ENCODE measurements at places on chromosomes 12 and 14.

DNA sequence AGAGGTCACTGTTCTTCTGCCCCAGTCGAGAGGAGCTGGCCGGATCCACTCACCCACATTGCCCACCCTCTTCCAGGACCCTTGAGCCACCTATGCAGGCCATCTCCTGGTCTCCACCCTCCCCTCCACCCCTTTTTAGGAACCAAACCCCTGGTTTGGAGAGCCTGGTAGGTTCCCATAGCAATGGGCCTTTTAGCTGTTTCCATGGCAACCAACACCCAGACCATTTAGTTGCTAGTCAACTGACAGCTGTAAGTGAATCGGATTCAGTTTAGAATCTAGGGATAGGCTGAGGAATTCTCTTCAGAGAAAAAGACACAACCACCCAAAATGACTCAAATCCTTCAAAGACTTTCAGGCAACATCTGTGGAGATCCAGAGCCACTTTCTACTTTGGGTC is 16.5 kb downstream of the NPC2 start:
- peak; percentile 42 for DNase-seq

DNA sequence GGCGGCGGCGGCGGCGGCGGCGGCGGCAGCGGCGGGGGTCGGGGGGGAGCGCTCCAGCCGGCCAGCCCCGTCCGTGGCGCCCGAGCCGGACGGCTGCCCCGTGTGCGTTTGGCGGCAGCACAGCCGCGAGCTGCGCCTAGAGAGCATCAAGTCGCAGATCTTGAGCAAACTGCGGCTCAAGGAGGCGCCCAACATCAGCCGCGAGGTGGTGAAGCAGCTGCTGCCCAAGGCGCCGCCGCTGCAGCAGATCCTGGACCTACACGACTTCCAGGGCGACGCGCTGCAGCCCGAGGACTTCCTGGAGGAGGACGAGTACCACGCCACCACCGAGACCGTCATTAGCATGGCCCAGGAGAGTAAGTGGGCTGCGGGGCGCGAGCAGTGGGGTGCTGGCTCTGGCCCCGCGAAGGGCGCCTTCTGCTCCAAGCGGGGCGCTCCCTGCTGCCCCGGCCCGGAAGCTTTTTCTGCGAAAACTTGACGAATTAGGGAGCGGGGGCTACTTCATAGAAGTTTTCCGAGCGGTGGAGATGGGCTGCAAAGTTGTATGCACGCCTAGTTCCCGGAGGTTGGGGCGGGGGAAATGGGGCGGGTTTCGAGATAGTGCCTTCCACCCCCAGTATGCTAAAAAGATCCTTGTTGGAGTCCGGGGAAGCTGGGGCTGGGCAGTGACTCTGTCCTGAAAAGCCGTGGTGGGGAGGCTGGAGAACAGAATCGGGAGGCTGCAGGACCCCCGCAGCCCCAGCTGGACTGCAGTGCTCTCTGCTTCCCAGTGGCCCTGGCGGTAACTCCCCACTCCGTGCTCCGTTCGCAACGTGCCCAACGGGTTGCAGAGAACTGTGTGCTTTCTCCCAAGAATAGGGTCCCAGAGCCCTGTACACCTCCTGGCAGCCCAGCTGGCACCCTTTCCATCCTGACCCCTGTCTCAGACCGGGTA is 751 bp downstream of the GDF11 start:
- DNase-seq, result peak; percentile 57

DNA sequence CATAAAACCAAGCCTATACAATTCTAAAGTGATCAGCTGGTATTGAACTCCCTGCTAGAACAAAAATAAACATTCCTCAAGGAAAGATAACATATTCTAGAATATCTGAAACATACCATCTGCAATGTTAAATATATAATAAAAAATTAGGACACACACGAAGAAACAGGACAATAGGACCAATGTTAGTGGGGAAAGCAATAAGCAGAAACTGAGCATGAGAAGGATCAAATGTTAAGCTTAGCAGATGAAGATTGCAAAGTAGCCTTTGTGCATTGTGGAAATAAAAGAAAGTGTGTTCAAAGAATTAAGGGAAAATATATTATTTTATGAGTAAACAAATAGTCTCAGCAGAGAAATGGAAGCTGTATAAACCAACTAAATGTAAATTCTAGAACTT is 180.8 kb downstream of the EPS8 start:
- no peak for DNase-seq

DNA sequence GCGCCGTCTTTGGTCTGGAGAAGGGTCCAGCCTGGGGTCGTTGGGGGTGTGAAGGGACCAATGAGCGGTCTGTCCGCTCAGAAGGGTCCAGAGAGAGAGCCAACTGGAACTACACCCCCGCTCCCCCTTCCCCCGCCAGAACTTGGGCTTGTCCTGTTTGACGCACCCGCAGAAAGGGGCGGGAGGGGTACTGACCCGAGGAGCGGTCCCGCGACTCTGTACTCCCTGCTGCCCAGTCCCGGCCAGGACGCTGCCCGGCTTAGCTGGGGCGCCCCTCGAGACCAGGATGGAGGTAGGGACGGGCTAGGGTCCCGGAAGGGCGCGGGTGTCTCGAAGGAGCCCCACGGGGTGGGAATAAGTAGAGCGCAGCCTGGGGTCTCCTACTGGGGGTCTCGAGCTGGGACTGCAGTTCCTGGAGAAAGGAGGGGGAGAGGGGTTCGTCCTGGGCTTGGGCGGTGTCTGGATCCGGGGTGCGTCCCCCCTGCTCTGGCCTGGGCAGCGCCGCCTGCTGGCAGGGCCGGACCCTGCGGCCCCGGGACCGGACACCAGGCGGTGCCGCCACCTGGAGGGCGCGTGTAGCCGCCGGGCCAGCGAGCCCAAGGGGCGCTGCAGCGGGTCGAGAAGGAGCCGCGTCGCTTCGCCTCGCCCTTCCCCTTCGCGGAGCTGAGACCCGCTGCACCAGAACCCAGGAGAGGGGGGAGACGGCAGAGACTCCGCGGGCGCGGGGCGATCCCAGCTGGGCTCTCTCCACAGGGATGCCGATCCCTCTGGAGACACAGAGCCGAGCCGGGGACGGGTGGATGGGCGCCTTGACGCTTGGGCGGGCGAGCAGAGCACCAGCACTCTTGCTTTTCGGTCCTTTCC is 3.8 kb upstream of the CACNB3 start:
- DNase-seq, result peak; percentile 73

DNA sequence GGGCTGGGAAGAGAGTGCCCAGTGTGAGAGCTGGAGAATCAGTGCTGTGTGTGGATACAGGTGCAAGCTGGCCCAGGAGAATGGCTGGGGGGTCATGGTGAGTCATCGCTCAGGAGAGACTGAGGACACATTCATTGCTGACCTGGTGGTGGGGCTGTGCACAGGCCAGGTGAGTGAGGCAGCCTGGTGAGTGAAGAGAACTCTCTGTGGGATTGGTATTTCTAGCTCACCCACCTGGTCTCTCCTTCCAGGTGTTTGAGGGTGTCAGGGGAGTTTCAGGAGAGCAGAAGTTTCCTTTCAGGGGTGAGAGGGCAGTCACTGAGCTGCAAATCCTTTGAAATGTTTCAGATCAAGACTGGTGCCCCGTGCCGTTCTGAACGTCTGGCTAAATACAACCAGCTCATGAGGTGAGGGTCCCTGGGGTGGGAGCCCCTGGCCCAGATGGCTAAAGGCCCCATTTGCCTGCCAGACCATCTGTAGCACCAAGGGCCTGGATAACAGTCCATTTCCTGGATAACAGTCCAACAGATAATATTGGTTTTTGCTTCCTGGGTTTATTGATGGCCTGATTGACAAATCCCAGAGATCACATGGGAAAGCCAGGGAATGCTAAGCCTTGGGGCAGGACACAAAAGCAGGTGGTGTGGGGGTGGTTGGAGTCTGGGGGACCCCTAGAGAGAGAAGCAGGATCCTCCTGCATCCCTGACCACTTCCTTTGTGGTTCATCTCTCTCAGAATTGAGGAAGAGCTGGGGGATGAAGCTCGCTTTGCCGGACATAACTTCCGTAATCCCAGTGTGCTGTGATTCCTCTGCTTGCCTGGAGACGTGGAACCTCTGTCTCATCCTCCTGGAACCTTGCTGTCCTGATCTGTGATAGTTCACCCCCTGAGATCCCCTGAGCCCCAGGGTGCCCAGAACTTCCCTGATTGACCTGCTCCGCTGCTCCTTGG is 5.5 kb upstream of the ATN1 start:
- DNase-seq, result peak; percentile 40

DNA sequence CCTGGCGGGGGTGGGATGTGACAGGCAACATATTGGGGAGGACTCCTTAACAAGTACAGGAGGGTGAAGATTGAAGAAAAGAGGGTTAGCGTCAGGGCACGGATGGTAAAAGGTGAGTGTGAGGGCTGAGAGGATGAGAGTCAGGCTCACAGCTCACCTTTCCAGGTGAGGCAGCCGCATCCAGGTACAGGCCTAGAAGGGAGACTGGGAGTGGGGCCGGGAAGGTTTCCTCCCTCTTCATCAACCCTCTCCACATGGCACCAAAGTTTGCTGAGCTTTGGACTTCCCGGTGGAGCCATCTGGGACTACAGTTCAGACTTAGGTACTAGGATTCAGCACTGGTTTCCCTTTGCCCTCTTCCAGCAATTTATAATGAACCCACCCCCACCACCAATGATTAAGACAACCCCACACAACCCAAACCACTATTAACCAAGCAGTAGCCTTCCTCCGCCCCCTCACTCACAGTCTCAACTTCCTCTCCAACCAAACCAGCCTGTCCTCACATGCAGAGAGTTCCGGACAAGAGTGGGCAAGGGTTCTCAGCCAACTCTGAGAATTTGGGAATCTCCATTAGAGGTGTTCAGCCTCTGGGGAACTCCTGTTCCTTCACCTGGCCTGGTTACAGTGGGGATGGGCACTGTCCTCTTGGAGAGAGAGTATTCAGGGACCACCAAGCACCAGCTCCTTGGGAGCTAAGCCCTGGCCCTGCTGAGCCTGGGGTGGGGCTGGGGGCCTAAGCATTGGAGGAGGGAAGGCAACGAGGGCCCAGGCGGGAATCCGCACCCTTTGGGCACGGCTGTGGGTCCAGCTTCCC is 2.4 kb upstream of the HOXC4 start:
- no peak for DNase-seq

DNA sequence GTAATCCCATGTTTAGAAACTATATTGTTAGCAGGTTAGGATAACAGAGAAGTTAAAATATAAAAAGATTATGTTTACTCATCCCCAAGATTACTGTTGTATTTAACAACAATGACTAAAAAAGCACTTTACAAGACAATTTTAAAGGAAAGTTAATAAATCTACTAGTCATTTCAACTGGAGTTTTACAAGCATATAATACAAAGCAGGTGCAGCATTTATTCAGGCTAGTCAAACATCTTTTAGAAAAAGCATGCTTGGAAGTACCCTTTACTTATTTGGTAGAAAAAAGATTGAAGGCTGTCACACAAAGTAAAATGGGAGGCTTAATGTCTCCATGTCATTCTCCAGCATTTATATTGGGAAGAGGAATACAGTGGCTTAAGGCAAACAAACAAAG is 80.6 kb downstream of the HEATR5A start:
- DNase-seq, result no peak

- peak; percentile 10 for DNase-seq
Measured at GRCh38 chr12:88420457-88420856, 159.8 kb downstream of the KITLG start.

GRCh38 chr14:93962701-93963601 is 13.4 kb downstream of the ASB2 start:
- DNase-seq, result peak; percentile 71

DNA sequence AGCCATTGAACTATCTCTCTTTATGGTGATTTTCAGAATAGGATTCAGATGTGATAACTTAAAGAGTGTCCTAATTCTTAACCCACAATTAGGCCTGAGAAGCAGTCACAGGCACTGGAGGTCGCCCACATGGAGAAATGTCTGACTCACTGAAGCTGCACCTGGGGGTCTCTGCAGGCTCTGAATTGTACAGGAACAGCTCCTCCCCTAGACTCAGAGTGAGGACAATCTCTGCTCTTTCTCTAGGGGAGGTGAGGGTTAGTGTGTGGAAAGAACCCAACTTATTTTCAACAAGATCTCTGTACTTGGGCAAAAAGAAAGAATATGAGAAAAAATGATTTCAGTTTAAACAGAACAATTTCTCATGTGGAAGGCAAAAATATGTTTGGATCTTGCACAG is 1124.6 kb downstream of the TMEM121 start:
- no peak for DNase-seq

GRCh38 chr12:107475900-107476299 is 209.7 kb upstream of the PWP1 start:
- DNase-seq, result no peak

DNA sequence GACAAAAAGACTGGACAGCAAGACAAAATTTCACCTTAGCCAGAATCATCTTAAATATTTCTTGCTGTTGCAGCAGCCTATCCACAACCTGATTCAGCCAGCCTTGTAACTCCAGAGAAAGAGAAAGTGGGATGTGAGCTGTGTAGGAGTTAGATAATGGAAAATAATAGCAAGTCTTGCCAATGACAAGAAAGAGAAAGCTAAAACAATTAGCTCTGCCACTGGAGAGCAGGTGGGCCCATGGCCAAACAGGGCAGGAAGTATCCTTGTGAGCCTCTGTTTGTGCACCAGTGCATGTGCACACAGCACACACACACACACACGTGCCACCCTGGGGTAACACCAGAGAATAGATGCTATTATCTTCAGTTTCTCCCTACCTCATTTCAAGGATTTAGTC is 106.0 kb upstream of the CCDC196 start:
- no peak for DNase-seq

DNA sequence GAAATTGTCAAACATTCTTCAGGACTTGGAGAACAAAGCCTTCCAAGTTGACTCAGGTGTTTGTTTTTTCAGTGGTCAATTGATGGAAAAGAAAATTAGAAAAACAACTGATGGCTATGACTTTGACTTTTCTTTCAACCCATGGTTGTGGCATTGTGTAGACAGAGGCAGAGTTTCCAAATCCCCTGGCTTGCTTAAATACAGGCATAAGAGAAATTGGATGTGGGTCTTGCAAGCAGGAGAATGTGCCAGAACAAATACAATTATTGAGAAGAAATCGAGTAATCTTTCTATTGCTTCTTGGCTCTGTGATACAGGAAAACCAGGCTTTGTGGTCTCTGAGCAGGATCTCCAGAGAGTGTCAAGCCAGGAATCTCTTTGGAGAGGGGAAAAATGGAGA is 40.9 kb upstream of the FRMD6 start:
- no peak for DNase-seq

- DNase-seq, result no peak
Measured at GRCh38 chr12:74401966-74402365, 135.7 kb upstream of the ATXN7L3B start.

- DNase-seq, result no peak
Measured at GRCh38 chr12:15045451-15045850, 72.6 kb downstream of the PDE6H start.

- DNase-seq, result no peak
Measured at GRCh38 chr12:78330131-78330530, 499.4 kb downstream of the NAV3 start.

- no peak for DNase-seq
Measured at GRCh38 chr12:70627677-70628076, 9.6 kb downstream of the PTPRB start.

GRCh38 chr12:84912198-84913128 is at the start of gene SLC6A15:
Gene SLC6A15, minus strand, starts transcription at chr12:84912799. Its CDS starts 20,679 bp downstream, at chr12:84892120.
- peak; percentile 91 for DNase-seq

- DNase-seq, result no peak
Measured at GRCh38 chr14:76271041-76271755, 104.7 kb upstream of the ESRRB start.

- peak; percentile 69 for DNase-seq
Measured at GRCh38 chr12:98939350-98939749, 294.3 kb downstream of the APAF1 start.

- DNase-seq, result no peak
Measured at GRCh38 chr14:49464885-49465284, 121.3 kb downstream of the RPS29 start.

GRCh38 chr12:92300777-92301176 is 155.1 kb upstream of the BTG1 start:
- peak; percentile 15 for DNase-seq
